ENCODE measurements at places on chromosomes 13 and 19. TPM values are rescaled to one million over a fixed set of nuclear protein-coding genes. Genes with fewer than 3 reads are reported as not detected.

Gene VAV1
- not detected for total RNA-seq

DNA sequence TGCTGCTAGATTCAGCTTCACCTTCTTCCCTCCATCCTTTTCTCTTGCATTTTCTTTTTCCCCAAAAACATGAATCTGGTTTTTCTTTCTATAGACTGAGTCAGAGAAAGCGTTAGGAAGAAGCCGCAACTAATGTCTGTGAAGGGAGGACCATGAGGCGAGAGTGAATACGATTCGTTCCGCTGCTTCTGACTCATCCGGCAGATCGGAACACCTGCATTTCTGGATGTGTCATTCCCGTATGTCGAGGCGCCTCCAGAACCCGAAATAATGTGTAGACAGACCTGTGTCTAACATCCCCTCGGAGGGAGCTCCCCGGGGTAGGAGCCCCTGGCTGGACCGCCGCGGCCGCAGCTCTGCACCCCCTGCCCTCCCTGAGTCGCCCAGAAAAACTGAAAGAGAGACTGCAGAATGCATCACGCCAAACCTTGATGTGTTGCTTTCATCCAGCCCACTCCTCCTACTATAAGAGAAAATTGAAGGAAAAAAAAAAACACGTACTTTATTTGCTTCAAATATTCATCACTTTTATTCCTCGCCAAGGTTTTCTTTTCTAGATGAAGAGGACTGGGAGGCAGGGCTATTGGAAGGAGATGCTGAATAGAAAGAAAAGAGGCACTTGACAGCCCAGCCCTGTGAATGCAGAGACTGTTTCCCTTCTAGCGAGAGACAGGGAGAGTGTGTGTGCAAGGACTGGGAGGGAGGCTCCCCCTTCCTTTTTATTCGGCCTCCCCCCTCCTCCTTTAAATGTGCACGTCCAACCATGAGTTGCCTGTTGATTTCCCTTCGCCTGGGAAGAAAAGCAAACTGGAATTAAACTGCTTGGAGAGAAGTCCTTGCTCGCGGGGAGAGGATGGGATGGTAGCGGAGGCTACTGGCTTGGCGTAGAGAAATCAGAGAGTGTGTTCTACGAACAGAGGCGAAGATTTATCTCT is 616 bp upstream of the PCDH17 start:
- H3K27me3 ChIP-seq, result peaks cover 74% of the 10 kb centered on the region
- H3K27ac ChIP-seq, result no peak overlapping the region

DNA sequence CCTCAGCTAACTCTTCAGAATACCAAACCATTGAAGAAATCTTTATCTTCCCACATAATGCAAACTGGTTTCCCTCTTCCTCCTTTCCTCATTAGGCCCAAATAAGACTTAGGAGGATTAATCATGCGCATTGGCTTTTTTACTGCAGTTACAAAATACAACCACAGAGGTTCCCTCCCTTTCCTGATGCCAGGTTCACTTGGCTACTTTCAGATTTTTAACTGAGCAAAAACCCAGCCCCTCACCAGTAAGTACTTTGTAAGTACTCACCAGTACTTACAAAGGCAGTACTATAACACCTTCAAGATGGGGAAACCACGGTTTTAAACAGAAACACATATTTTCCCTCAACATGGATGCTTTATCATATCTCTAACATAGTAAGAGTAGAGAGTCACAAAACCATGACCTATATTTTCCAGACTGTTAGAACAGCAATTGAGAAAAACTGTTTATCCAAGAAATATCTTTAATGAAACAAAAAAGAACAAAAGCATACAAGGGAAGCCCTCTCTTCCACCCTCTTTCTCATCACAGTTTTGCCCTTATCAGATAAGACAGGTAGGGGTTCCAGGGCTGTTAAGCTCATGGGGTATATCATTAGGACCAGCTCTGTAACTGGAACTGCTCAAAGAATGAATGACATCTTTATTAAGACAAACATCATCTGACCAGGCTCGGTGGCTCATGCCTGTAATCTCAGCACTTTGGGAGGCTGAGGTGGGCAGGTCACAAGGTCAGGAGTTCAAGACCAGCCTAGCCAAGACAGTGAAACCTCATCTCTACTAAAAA is 12.7 kb downstream of the FOXO1 start:
- peaks cover 15% of the 10 kb centered on the region for H3K4me1 ChIP-seq
- no peak overlapping the region for H3K4me3 ChIP-seq
- no peaks in the 10 kb centered on the region for H3K27me3 ChIP-seq
- no peak overlapping the region for H3K27ac ChIP-seq
- no peaks in the 10 kb centered on the region for H3K36me3 ChIP-seq
- DNase-seq, result peak; percentile 29

- DNase-seq, result peak; percentile 98
- H3K4me3 ChIP-seq, result peak overlapping the region; percentile 88
- no peaks in the 10 kb centered on the region for H3K36me3 ChIP-seq
- no peaks in the 10 kb centered on the region for H3K4me1 ChIP-seq
These were observed 23.9 kb upstream of the ZNF846 start for GRCh38 chr19:9792206-9793070.

All from GM23248 (cell line).